H4 (cell line): ENCODE measurements at places on chromosomes 4 and X. TPM values are rescaled to one million over a fixed set of nuclear protein-coding genes. Genes with fewer than 3 reads are reported as not detected.

DNA sequence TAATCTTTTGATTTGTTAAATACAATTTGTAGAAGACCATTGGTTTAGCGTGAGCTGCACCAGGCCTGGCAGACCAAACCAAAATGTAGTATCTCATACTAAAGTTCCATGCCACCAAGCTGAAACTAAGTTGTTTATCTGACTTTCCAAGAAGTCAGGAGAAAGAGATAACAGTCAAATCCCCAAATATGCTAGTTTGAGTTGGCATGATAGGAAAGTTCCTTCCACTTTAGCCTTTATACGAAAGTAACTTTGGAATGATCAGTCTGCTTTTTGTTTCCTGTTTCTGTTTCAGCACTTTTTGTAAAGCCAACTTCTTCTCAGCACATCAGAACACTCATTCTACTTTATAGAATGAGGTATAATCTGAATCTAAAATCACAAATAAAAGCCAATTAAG is 449.2 kb downstream of the GRXCR1 start:
- DNase-seq: no peak

The TMSB15C gene
- 2.2 and 3.5 TPM in 2 replicates for total RNA-seq

The AVPR2 gene
- total RNA-seq: 0.14 and 0.33 TPM in 2 replicates

The OTUD5 gene
- total RNA-seq: 22.3 and 34.2 TPM in 2 replicates

DNA sequence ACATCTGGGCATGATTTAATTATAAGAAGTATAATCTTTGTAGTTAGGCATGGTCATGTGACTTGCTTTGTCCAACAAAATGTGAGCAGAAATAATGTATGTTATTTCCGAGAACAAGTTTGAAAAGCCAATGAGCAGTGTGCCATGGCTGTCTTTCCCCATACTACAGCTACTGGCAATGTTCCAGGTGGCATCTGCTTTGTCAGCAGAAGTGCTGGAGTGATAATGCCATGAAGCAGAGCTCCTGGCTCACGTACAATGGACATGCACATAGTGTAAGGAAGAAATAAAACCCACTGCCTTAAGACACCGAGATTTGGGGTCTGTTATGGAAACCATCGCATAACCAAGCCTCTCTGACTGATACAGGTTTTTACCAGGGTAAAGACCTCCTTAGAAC is 212.6 kb upstream of the RASGEF1B start:
- DNase-seq: no peak
